ENCODE measurements at places on chromosomes 16 and 17. TPM values are rescaled to one million over a fixed set of nuclear protein-coding genes. Genes with fewer than 3 reads are reported as not detected.

- no peaks in the 10 kb centered on the region for H3K36me3 ChIP-seq
- no peak for DNase-seq
- H3K4me3 ChIP-seq, result no peak overlapping the region
- no peaks in the 10 kb centered on the region for H3K4me1 ChIP-seq
- H3K27me3 ChIP-seq, result no peaks in the 10 kb centered on the region
- H3K27ac ChIP-seq, result no peak overlapping the region
Observed at GRCh38 chr16:47881574-47881973, 274.2 kb downstream of the ABCC12 start.

DNA sequence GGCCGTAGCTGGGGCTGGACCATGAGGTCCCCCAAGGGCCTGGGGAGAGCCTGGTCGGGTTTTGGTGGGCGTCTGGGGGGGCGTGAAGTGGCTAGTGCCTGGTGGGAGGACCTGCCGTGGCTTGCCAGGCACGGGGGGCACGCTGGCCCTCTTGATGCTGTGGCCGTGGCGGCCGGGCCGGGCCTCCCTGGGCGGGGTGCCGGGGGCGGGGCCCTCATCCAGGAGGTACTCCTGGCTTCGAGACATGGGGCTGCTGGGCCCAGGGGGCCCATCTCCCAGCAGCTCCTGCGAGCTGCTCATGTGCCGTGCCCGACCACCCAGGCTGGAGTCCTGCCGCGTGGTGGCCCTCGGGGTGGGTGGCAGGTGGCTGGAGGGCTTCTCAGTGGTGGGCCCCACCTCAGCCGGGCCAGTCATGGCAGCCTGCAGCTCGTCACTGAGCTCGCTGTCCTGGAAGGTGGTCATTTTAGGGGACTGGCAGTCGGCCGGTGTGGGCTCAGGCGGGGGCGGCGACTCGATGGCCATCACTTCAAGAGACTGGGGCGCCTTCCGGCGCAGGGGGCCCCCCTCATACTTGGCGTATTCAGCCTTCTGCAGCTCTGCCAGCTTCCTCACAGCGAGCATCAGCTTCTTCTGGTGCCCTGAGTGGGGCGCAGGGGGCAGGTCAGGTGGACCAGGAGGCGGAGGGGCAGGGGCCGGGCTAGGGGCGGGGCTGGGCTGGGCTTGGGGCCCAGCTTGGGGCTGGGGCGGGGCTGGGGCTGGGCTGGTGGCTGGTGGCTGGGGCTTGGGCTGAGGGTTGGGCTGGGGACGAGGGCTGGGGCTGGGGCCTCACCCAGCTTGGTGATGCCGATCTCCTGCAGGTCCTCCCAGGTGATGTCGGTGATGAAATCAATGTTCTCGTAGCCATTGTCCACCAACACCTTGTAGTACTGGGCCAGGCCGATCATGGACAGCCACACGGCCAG lies 15.2 kb downstream of the CASKIN1 start:
- no peak for DNase-seq
- H3K4me3 ChIP-seq, result no peak overlapping the region
- H3K27me3 ChIP-seq, result no peaks in the 10 kb centered on the region

The XAF1 gene
- 5.8 TPM for total RNA-seq

DNA sequence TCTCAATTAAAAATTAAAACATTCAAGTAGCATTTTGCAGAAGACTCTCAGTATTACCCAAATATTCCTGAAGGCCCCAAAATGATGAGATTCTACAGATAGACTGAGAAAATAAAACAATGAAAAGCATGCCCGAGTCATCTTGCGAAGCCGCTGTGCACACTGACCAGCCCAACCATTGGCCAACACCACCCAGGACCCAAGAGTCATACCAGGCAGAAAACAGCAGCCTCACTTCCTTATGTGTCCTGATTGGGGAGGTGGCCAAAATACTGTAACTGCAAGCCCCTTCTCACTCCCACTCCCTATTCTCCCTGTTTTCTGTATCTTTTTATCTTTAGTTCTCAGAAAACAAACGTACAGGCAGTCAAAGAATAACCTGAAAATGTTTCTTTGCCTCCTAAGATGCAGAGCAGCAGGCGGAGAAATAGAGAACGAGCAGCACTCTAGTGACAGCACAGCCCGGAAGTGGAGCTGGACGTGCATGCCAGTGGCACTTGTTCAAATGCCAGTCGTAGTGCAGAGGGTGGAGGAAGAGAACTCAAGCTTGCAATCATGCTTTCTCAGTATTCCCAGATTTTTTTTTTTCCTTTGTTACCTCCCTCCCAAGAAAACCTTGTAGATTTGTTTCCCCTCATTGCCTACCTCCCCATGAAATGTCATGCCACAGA lies 182.3 kb upstream of the SOX9 start:
- no peaks in the 10 kb centered on the region for H3K36me3 ChIP-seq
- no peak overlapping the region for H3K4me3 ChIP-seq
- no peaks in the 10 kb centered on the region for H3K4me1 ChIP-seq
- DNase-seq, result no peak
- no peak overlapping the region for H3K27ac ChIP-seq

- no peaks in the 10 kb centered on the region for H3K36me3 ChIP-seq
- H3K27ac ChIP-seq, result no peak overlapping the region
- DNase-seq, result no peak
- H3K4me1 ChIP-seq, result no peaks in the 10 kb centered on the region
- no peak overlapping the region for H3K4me3 ChIP-seq
- no peaks in the 10 kb centered on the region for H3K27me3 ChIP-seq
Observed at GRCh38 chr16:48176635-48177408, 21.0 kb upstream of the ABCC12 start.

- no peak overlapping the region for H3K4me3 ChIP-seq
- no peak overlapping the region for H3K27ac ChIP-seq
- no peak for DNase-seq
- H3K36me3 ChIP-seq, result no peaks in the 10 kb centered on the region
Observed at GRCh38 chr17:13273806-13274205, 256.0 kb upstream of the ELAC2 start.

DNA sequence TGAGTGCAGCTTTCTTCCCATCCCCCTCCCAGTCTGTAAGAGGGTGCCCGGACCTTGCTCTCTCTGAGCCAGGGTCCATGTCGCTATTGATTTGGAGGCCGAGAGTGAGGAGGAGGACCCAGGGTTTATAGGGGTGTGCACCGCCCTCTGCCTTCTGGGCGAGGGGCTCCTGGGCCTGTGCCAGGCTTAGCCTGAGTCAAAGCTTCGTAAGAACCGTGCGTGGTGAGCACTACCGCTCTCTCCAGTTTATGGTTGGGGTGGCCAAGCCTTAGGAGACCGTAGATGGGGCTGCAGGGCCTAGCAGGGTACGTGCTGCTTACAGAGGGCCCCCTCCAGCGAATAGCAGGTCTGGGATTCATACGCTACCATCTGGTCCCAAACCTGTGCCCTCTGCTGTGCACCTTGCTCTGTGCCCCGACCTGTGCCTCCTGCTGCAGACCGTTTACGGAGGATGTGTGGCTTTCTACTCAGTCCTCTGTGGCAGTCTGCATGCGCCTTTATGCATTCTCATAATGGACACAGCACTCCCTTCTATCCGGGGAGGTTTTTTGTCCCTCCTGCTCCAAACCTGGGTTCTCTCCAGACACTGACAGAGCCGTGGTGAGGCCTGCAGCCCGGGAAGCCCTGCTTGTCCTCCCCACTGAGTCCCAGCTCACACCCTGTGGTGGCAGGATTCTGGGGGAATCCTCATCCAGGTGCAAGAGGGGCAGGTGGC lies 54.7 kb downstream of the PGS1 start:
- H3K36me3 ChIP-seq, result no peaks in the 10 kb centered on the region
- no peak for DNase-seq
- H3K4me1 ChIP-seq, result no peaks in the 10 kb centered on the region

GRCh38 chr17:32283745-32284201 lies 18.1 kb downstream of the RHBDL3 start:
- H3K4me1 ChIP-seq, result no peaks in the 10 kb centered on the region
- DNase-seq, result no peak

The RAC3 gene
- total RNA-seq, result 4.2 TPM

The CLEC3A gene
- total RNA-seq, result not detected

GRCh38 chr17:63140255-63140654 lies 174.2 kb downstream of the TANC2 start:
- no peaks in the 10 kb centered on the region for H3K36me3 ChIP-seq
- no peaks in the 10 kb centered on the region for H3K27me3 ChIP-seq
- H3K4me1 ChIP-seq, result no peaks in the 10 kb centered on the region

DNA sequence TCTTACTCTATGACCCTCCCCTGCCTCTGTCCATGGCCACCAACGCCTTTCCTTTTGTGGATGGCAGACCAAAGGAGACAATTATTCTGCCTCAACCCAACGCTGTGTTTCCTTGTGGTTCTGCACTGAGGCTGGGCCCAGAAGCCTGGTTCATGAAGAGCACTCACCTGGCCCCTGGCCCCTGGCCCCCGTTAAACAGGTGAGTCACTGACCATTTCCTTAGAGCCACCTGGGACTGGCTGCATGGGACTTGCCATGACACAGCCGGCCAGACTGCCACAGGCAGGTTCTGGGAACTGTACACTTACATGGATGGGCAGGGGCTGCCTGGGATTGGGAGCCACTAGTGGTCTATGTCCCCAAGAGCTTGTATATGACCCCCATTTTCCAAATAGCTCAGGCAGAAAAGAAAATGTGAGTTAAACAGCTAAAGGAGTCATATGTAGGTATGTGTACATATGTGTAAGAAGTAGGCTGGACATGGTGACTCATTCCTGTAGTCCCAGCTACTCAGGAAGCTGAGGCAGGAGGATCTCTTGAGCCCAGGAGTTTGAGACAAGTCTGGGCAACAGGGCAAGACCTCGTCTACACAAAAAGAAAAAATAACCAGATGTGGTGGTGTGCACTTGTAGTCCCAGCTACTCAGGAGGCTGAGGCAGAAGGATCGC lies 181.9 kb upstream of the CACNG5 start:
- no peak overlapping the region for H3K27ac ChIP-seq
- H3K4me3 ChIP-seq, result no peak overlapping the region
- H3K4me1 ChIP-seq, result peaks cover 13% of the 10 kb centered on the region
- DNase-seq, result no peak
- no peaks in the 10 kb centered on the region for H3K27me3 ChIP-seq

The CTRB2 gene
- not detected for total RNA-seq

DNA sequence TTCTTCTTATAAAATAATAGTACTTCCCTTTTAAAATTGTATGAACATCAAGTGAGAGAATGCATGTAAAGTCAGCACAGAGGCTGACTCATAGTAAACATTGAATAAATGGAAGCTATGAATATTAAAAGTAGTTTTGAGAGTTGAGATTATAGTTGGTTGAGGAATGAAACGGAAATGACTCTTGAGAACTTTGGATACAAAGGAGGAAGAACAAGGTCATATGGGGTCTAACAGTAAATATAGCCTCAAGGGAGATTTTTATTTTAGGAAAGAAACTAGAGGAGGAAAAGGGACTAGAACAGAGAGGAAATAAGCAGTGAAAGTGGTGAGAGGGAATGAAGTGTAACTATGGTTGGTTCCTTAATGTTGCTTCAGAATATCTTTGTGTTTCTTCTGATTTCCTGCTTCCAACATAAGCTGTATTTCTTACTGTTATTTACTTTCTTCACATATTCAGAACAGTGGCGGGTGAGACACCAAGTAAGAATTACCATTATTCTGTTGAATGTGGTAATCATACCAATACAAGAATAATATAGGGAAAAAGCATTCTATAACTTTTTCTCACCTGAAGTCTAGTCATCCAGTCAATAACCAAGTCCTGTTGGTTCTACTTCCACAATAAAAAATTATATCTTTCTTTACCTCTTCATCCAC lies 165.1 kb downstream of the CHD9 start:
- no peaks in the 10 kb centered on the region for H3K36me3 ChIP-seq
- H3K4me1 ChIP-seq, result no peaks in the 10 kb centered on the region
- H3K27ac ChIP-seq, result no peak overlapping the region
- H3K4me3 ChIP-seq, result no peak overlapping the region

DNA sequence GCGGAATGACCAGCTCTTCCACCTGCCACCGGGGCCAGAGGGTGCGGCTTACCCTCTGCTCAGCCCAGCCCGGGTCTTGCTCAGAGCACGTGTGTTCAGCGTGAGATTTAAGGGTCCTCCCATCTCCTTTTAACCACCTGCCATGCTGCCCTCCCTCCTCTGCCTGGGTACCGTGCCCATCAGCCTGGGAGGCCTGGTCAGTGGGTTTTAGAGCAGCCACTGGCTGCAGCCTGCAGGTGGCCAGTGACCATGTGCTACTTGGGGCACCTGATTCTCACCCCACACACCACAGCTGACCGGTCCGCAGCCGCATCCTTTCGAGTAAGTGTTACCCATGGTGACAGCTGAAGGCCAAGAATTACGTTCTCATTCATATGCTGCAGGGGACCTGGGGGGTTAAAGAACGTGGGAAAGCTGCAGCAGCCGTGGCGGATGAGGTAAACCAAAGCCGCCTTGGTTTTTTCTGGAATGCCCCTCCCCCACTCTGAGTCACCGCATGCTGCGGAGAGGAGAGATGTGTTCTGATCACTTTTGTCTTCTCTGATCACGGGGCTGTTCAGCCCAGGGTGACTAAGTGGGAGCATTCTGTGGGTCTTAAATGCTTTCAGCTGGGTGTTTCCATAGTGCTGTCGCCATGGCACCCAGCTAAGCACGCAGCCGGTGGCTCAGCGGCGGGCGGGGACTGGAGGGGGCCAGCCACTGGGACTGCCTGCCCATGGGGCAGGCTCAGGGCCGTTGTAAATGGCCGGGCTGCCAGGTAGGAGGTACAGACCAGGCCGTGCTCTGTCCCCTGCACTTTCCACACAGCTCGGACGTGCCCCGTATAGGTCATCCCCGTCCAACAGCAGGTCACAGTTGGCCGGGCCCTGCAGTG lies 59.8 kb downstream of the BAIAP2 start:
- H3K27ac ChIP-seq, result peak overlapping the region; percentile 76
- no peaks in the 10 kb centered on the region for H3K27me3 ChIP-seq
- peak; percentile 86 for DNase-seq
- peaks cover 51% of the 10 kb centered on the region for H3K4me1 ChIP-seq
- peak overlapping the region; percentile 47 for H3K4me3 ChIP-seq
